ENCODE measurements at places on chromosomes 16 and 17. TPM values are rescaled to one million over a fixed set of nuclear protein-coding genes. Genes with fewer than 3 reads are reported as not detected.

- H3K27ac ChIP-seq, result no peak overlapping the region
- H3K4me3 ChIP-seq, result no peak overlapping the region
- no peaks in the 10 kb centered on the region for H3K36me3 ChIP-seq
- peaks cover 35% of the 10 kb centered on the region for H3K4me1 ChIP-seq
- DNase-seq, result no peak
- no peaks in the 10 kb centered on the region for H3K27me3 ChIP-seq
Measured at GRCh38 chr16:89360760-89361435, 129.5 kb downstream of the ANKRD11 start.

DNA sequence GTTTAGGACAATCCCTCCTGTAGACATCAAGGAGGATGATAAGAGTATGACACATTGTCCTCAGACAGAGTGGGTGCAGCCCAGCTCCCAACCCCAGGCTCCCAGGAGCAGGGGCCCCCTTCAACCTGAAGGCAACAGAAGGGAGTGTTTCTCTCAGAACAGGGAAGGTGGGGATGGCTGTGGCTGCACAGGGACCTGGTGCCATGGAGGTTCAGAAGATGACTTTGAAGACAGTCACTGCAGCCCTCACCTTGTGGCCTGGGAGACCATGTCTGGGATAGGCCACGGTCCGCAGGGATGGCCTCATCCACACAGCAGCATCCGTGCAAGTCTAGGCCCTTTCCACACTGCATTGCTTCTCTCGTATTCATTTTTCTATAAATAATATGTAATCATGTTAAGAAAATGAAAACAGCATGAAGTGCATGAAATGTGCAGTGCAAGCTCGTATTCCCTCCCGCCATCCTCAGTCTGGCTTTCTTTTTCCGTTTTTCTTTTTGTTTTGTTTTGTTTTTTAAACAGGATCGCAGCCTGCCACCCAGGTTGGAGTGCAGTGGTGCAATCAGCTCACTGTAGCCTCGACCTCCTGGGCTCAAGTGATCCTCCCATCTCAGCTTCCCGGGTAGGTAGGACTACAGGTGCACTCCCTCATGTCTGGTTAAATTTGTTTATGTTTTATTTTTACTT is 71.1 kb downstream of the METRNL start:
- peak overlapping the region; percentile 33 for H3K27ac ChIP-seq
- H3K4me1 ChIP-seq, result peaks cover 11% of the 10 kb centered on the region
- no peaks in the 10 kb centered on the region for H3K27me3 ChIP-seq
- no peak overlapping the region for H3K4me3 ChIP-seq

Gene TERB1
- total RNA-seq, result 0.50 TPM

- no peak for DNase-seq
- H3K27me3 ChIP-seq, result no peaks in the 10 kb centered on the region
- no peaks in the 10 kb centered on the region for H3K4me1 ChIP-seq
- H3K36me3 ChIP-seq, result no peaks in the 10 kb centered on the region
Measured at GRCh38 chr17:40935624-40936023, 1.8 kb downstream of the KRT23 start.

DNA sequence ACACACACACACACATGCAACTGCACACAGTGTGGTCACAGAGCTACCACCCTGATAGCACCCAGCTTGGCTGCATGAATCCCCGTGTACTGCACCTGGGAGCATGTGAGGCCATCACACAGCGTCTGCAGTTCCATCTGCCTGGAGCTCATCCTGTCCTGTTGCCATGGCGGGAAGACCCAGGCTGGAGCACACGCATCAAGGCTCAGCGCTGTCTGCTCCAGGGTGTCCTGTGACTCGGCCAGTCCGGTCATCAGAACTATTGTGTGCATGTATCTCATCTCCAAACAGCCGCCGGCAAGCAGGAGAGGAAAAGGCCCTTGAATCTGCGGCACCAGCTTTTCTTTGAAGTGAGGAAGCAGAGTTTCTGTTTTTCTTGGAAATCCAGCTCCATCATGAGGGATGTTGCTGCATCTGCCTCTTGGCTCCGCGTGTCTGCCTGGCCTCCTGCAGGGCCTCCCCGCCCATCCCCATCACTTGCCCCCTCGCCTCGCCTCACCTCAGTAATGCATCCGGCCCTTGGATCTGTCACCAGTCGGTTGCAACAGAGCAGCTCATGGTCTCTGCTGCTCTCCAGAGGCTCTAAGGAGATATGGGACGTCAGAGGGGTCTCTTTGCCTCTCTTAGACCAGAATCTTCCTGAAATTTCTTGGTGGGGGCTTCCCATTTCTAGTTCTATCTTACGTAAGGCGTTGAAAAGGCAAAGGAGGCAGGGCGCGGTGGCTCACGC is 23.7 kb downstream of the CACNG4 start:
- no peaks in the 10 kb centered on the region for H3K4me1 ChIP-seq
- no peak for DNase-seq
- H3K36me3 ChIP-seq, result no peaks in the 10 kb centered on the region
- H3K27me3 ChIP-seq, result no peaks in the 10 kb centered on the region

Gene C17orf78
- total RNA-seq, result not detected

- no peak overlapping the region for H3K4me3 ChIP-seq
- H3K27me3 ChIP-seq, result no peaks in the 10 kb centered on the region
- no peaks in the 10 kb centered on the region for H3K36me3 ChIP-seq
- no peaks in the 10 kb centered on the region for H3K4me1 ChIP-seq
- DNase-seq, result no peak
Measured at GRCh38 chr17:70157151-70157550, 12.2 kb upstream of the KCNJ2 start.

GRCh38 chr17:75159196-75160031 is 5.1 kb upstream of the JPT1 start:
- H3K36me3 ChIP-seq, result no peaks in the 10 kb centered on the region
- no peak for DNase-seq
- H3K4me3 ChIP-seq, result no peak overlapping the region
- no peak overlapping the region for H3K27ac ChIP-seq
- H3K4me1 ChIP-seq, result peaks cover 1% of the 10 kb centered on the region

Data from ovary (tissue), 10 donors.